ENCODE measurements at places on chromosomes 3 and 15.
A peak's percentile ranks its signal among the peaks of the same experiment; 100 is the strongest.

GRCh38 chr3:47266709-47267489 lies 15.7 kb downstream of the KIF9 start:
- DNase-seq = peak; percentile 28

- no peak for DNase-seq
Measured at GRCh38 chr15:68644996-68645395, 66.2 kb downstream of the CORO2B start.

GRCh38 chr15:99554880-99555488 lies 10.8 kb upstream of the MEF2A start:
- DNase-seq = no peak

GRCh38 chr3:126720596-126720995 lies 16.6 kb downstream of the CHCHD6 start:
- no peak for DNase-seq

GRCh38 chr3:45464336-45465170 lies 76.2 kb downstream of the LARS2 start:
- no peak for DNase-seq

DNA sequence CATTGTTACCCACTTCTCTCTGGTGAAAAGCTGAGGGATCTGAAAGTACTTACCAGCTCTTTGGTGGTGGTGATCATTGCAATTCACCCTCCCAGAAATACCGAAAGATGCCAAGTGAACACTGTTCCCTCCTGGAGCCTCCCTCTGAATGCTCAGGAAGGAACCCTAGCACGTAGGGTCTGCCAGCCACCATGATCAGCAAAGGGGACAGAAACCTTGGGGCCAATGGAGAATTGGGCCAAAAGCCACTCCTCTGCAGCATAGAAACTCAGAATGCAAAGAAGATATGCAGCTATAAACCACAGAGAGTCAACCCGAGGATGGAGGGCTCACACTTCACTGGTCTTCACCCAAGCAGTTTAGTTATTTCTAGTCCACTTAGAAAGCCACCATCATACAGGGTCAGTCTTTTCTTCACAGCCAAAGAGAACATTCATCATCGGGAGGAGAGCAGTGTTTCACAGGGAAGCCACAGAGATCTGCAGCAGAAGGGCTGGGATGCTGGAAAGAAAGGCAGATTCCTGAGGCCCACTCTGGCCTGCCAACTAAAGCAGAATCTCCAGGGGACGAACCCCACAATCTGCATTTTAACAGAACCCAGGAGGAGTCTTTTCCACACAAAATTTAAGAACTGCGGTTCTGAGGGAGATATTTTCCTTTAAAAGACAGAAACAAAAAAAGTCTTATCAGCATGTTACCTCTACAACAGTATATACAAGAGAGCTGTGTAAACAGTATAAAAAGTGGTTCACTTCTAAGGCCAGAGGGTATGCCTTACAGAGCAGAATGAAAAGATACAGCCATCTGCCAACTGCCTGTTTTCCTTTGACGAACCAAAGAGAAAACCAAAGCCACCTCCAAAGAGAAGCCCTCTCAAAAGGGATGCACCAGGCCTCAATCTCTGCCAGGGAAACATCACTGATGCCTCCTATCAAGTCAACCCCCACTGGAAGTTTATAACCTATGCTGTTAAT lies 11.3 kb downstream of the TBC1D2B start:
- DNase-seq = no peak

- DNase-seq = no peak
Measured at GRCh38 chr3:81503026-81503425, 258.4 kb downstream of the GBE1 start.

GRCh38 chr3:107063351-107063750 lies 313.9 kb upstream of the CCDC54 start:
- no peak for DNase-seq

DNA sequence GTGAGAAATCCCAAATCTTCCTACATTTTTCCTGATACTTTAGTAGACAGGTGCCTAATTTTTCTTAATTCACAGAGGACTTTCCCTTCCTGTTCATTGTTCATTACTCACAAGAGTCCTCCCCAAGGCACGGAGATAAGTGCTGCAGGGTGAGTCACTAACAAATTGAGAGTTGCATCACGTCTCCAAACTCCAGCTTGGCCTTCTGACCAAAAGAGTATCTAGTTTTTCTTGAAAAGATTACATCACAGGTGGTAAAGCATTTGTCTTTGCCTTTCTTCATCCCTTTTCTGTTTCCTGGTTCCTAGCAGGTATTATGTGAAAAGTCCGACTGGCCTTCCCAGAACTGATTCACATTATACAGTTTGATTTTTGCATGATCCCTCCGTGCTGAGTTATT lies 24.9 kb upstream of the RASGRP1 start:
- no peak for DNase-seq

- no peak for DNase-seq
Measured at GRCh38 chr3:100333970-100334487, 528 bp upstream of the NIT2 start.
